H4 (cell line): ENCODE measurements at places on chromosomes 4 and X. TPM values are rescaled to one million over a fixed set of nuclear protein-coding genes. Genes with fewer than 3 reads are reported as not detected.

The JAKMIP1 gene
- 0.21 and 0.64 TPM in 2 replicates for total RNA-seq

The NEUROG2 gene
- total RNA-seq = not detected in 2 replicates

The RGN gene
- total RNA-seq = not detected in 2 replicates

The EDA gene
- 1.1 and 1.5 TPM in 2 replicates for total RNA-seq

The PPP1R2C gene
- not detected in 2 replicates for total RNA-seq

The PRKX gene
- total RNA-seq = 5.4 and 20.4 TPM in 2 replicates

The AP1AR gene
- 20.1 and 22.9 TPM in 2 replicates for total RNA-seq
